Nucleus accumbens (tissue), 56 donors: ENCODE measurements at places on chromosomes 6 and 20.

DNA sequence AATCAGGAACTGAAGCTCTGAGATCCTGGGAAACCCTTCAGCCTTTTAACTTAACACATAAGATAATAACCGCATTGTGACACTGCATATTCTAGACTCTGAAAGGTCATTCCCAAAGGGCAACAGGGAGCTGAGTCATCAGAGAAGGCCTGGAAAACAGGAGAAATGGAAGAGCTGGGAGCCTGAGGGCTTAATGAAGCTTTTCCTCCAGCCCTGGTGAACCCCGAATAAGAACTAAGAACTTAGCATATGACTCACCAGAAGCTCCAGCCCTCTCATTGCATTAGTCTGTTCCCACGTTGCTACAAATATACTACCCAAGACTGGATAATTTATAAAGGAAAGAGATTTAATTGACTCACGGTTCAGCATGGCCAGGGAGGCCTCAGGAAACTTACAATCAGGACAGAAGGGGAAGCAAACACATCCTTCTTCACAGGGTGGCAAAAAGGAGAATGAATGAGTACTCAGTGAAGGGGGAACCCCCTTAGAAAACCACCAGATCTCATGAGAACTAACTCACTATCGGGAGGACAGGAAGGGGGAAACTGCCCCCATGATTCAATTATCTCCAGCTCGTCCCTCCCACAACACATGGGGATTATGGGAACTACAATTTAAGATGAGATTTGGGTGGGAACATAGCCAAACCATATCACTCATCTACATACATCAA lies 648.5 kb downstream of the TFAP2A start:
- DNase-seq = no peak

- DNase-seq = no peak
Observed at GRCh38 chr20:54642864-54643667, 167.7 kb downstream of the DOK5 start.

DNA sequence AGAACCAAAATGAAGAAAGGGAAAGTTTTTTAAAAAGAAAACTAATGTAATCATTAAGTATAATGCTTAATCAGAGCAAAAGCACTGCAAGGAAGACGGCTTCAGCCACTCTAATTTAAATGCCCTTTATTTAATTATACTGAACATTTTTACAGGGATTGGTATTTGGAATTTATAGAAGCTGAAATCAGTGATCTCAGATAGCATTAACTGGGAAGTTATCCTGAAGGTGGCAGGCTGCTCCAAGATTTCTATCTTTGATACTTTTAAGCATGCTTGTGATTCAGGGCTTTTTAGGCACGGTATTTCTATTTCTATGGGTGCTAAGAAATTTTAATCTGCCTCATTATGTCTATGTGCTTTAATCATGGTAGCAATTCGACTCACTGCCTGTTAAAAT lies 1.3 kb upstream of the NDUFAF4 start:
- no peak for DNase-seq

DNA sequence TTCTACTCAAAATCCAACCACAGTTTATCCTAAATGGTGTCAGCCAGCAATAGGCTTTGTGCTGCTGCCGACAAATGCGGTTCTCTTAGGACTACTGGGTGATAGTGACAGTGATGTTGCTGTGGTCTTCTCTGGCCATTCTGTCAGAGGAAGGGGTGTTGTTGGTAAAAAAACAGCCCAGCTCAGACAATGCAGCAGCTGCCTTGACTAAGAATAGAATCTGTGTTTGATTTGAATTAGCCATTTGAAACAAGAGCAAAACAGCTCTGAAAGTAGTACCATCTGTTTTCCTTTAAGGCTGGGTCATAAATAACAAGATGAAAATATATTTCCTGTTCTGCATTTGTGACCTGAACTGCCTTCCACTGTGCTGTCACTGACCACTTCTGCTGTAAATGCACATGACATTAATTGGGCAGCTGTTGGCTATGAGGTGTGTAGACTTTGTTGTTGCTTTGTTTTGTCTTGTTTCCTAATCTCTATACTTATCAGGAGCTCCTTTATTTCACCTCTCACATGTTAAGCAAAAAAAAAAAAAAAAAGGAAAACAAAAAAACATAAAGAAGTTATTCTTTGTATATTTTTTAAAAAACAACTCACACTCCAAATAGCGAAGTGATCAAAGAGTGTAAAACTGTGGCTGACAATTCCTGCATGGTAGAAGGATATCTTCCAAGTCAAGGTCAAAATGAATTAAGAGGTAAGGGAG lies 497.8 kb upstream of the ARID1B start:
- no peak for DNase-seq

- DNase-seq = peak; percentile 29
Observed at GRCh38 chr20:4064144-4064909, 49.0 kb upstream of the RNF24 start.

GRCh38 chr6:43180985-43181384 lies 1.0 kb upstream of the CUL9 start:
- no peak for DNase-seq

- DNase-seq = no peak
Observed at GRCh38 chr20:61832181-61832580, 233.5 kb downstream of the TAF4 start.

- DNase-seq = no peak
Observed at GRCh38 chr20:45835329-45835765, 1.7 kb downstream of the SNX21 start.

- no peak for DNase-seq
Observed at GRCh38 chr6:35751594-35751993, 14.8 kb downstream of the ARMC12 start.

- no peak for DNase-seq
Observed at GRCh38 chr6:49935387-49935786, 28.6 kb downstream of the DEFB114 start.

GRCh38 chr20:39468703-39469102 lies 506.6 kb downstream of the DHX35 start:
- DNase-seq = no peak

DNA sequence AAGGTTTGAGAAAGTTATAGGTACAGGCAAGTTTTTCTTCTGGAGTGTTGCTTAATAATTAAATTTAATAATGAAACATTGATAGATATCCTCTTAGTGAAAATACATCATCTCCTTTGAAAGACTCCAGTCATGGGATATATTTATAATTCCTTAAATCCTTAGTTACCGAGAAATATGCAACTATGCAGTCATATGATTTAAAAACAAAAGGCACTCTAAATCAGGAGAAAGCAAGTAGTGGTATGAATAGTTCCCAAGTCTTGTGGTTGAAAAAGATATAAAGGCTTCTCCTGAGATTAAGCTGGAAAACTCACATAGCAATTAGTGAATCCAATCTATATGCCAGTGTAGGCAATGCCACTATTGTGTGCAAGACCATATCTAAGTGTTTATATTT lies 475.4 kb downstream of the EYS start:
- no peak for DNase-seq
